Stimulated activated CD4-positive, alpha-beta T cell treated with anti-CD3 and anti-CD28 coated beads, Interleukin-4, amount 100 ng/mL, for 1 hour (primary cell): ENCODE measurements at places on chromosomes 11 and 22.

DNA sequence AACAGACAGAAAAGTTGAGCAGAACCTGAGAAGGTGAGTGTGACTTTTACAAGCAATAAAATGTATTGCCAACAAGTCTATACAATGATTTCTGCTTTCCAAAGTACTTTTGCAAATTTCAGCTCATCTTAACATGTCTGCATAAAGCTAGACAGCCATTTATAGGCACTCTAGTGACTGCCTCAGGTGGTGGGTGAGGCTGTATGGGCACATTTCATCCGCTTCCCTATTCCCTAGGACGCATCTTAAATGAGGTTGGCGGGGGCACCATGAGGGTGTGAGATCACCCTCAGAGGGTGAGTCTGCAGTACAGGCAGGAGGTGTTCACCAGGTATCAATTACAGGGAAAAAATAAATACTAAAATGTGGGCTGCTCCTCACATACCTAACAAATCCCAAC lies 110.1 kb downstream of the ETS1 start:
- no peak for DNase-seq

- no peak for DNase-seq
Observed at GRCh38 chr22:38832005-38832978, 11.5 kb downstream of the NPTXR start.

DNA sequence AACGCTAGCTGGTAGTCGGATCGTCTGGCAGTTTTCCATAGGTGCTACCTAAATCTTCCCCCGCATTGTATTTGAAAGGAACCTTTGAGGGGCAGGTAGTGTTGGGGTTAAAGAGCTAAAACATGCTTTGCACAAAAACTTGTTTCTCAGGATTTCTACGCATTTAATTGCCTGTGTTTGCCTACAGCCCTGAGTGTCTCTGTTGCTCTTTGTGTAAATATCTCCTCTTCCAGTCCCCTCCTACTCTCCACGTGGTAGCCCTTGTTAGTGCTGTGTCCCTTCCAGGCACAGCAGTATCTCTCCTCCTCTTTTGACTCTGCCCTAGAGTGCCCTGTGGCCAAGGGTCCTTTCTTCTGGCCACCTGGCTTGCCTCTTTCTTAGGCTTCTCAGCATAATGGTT lies 81.7 kb downstream of the BARX2 start:
- DNase-seq = no peak

- DNase-seq = no peak
Observed at GRCh38 chr11:91857179-91857578, 367.4 kb upstream of the FAT3 start.

GRCh38 chr11:46234311-46234710 lies 43.2 kb upstream of the CREB3L1 start:
- DNase-seq = no peak

- DNase-seq = no peak
Observed at GRCh38 chr11:106309070-106309684, 231.7 kb downstream of the AASDHPPT start.

DNA sequence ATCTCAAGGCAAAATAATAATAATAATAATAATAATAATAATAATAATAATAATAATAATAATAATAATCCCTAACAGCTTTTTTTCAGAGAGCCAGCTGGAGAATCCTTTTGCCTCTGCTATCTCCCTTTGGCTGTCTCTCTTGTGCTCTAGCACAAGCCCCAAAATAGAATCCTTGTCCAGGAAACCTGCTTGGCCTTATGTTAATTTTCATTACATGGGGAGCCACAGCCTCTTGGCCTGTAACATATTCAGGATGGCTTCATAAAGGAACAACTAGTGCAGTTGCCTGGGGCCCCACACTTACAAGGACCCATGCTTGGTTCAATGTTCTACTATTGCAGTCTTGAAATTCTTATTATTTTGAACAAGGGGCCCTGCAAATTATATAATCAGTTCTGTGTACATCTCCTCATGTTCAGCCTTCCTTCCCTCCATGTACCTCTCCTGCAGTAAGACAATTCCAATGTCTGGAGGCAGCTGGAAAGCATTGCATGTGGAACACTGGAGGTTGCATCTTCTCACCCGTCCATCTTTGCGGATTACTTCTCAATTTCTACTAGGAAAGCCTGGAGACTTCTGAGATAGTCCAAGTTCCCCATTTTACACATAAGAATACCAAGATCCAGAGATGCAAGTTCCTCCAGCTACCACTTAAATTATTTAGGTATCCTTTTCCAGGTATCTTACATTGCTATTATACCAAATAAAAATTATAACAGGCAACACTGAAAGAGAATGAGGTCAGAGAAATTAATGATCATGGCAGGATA lies 37.8 kb upstream of the SORL1 start:
- DNase-seq = no peak

DNA sequence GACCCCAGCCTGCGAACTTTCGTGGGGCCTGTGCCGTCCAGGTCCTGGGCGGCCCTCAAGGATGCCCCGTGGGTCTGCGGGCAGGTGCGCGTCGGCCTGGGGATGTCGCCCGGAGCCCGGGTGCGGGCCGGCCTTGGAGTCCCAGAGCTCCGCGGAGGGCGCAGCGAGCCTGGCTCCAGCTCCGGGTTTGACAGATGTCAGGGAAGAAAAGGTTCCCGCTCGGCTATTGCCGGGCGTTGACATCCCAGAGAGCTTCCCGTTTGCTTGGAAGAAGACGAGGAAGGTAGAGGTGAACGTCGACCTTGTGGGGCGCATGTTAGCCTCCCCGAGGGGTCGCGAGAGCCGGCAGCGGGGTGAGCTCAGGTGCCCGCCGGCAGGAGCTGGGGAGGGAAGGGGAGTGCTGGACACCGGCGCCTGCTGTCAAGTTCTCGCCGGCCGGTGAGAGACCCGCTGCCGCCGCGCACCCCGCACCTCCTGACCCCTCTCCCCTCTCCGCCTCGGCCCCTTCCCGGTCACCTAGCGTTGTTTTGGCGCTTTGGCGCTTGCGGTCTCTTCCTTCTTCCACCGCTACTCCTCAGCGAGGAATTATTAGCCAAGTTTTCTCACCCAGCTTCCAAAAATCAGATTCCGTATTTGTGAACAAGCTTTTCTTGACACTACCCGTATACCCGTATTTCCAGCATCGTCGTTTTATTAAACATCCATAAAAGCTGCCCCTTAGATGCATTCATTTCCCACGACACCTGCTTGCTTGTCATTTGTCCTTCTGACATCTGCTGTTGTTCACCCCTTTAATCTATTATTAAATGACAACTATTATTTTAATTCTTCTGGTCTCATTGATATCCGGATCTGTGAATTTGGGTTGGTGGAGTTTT lies 1.3 kb downstream of the BMAL1 start:
- peak; percentile 10 for DNase-seq

DNA sequence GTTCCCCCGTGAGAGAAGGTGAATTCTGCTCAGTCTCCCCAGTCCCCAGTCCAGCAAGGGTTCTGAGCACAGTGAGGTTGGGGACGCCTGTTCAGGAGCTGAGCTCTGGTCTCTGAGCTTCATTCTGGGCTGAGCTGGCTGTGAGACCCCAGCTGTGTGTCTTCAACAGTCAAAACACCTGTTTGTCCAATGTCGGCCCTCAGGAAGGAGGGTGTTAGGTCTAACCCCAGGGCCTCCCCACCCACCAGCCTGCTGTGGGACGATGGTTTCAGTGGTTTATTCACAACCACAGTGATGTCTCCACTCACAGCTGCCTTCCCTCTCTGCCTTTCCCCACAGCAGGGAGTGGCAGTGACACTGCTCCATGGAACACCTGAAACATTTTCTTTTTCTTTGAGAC lies 1282.9 kb downstream of the TBC1D22A start:
- no peak for DNase-seq

DNA sequence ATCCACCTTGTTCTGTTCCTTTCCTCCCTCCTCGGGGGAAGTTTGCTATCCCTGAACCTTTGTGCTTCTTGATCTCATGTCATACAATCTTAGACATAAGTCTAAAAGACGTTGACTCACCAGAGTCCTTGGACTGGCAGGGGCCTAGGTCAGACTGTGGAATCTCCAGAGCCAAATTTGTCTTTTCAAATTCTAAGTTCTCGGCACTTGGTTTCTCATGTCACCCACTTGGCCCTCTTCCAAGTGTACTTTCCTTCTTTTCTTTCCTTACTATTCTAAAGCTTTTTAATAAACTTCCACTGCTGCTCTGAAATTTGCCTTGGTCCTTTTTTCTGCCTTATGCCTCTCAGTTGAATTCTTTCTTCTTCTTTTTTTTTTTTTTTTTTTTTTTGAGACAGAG lies 30.1 kb upstream of the SMPD1 start:
- DNase-seq = no peak

DNA sequence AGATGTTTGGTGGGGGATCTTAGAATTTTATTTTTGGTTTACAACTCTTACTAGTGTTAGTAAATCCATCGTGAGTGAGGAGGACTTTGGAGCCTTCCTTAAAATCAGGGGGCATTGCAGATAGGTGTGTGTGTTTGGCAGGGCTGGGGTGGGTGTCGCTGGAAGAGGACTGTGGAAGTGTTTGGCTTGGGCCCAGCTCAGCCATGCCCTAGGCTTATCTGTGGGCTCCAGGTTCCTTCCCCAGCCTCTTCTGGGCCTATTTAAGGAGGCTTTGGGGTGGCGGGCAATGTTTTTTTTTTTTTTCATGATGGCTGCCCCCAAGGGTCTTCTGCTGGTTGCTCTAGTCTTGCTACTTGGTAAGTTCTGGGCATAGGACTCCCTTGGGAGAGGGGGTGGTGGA lies 22.1 kb downstream of the MTFP1 start:
- no peak for DNase-seq

DNA sequence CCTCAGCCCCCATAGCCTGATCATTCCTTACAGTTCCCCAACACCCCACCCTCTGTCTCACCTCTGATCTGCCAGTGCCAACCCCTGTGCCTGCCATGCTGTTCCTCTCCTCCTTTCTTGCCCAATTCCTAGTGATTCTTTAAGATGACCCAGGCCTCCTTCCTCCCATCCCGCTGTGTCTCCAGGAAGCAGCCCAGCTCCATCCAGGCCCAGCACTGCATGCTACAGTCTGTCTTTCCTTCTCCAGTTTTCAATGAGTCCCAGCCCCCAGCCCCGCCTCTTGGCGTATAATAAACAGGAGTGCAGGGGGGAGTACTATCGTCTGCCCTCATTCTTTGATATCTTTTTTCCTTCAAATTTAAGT lies 12.3 kb downstream of the LTBP3 start:
- DNase-seq = no peak

DNA sequence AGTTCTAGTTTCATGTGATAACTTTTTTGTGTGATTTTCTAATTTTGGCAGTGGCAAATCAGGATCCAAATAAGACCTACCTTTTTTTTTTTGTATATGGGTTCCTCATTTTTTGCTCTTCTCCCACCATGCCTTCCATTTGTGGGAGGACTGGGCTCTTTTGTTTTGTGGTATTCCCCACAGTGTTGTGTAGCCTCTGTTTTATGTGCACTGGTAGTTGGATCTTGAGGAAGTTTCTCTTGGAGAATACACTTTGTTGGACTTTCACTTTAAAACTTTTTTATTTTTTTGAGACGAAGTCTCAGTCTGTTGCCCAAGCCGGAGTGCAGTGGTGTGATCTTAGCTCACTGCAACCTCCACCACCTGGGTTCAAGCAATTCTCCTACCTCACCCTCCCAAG lies 39.7 kb downstream of the PPP6R3 start:
- DNase-seq = no peak

DNA sequence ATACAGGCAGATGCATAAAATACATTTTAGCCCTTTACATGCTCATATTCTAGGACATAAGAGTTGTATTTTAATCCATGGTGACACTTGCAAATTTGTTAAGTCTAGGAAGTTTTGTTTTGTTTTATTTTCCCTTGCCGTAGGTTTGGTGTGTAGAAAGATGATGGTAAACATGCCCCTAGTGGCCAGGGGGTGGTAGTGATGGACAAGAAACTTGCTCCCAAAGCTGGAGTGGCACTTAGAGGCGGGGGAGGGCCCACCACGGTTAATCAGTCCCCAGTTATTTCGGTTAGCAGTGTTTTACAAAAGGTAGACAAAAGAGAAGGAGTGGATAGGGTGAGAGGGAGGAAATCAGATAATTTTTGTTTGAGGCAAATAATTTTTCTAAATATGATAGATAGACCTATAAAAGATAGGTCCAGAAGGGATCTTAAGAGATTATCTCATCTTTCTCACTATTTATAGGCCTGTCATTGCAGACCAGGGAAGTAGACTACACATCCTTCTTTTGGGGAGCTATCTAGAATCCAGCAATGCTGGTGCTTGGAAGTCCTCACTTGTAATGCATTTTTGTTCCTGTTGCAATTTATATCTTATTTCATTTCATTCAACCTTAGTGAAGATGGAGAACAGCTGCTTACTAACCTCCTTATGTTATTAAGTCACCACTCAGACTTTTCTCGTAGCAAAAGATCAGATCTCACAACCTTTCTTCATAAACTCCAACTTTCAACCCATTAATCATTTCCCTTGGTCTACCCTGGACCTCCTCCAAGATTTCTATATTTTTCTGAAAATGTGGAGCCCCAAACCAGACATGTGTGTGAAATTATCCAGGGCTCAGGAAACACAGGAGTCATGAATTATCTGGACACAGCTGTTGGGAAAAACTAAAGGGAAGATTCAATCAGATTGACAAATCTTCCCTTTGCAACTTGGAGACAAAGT lies 5.9 kb upstream of the BDNF start:
- no peak for DNase-seq

- DNase-seq = no peak
Observed at GRCh38 chr11:22512457-22512856, 113.2 kb downstream of the FANCF start.

DNA sequence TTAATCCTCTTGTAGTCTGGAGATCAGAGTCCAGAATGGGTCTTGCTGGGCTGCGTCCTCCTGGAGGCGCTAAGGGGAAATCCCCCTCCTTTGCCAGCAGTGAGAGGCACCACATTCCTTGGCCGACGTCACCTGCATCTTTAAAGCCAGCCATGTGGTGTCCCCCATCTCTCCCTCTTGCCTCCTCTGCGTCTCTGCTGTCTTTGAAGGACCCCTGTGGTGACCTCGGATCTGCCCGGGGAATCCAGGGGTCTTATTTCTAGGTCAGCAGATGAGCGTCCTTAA lies 27.2 kb upstream of the PARVB start:
- DNase-seq = no peak

GRCh38 chr11:21160140-21160539 lies 490.8 kb downstream of the NELL1 start:
- DNase-seq = no peak

DNA sequence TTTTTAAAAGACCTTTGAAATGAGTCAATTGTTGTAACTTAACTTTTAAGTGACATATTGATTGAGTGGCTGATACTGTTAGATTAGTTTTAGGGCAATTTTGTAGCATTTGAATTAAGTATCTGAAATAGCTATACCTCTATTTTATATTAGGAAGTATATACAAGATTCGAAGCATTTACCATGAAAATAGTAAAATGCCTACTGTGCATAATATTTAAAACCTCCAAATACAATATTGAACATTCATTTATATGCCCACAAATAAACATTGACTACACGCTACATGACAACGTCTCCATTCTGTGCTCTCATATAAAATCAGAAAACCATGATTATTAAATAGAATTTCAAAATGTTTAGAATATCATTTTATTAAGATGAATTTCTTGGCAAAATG lies 14.5 kb downstream of the SOX6 start:
- no peak for DNase-seq

- peak; percentile 83 for DNase-seq
Observed at GRCh38 chr11:66579017-66579606, 10.7 kb upstream of the CTSF start.

- no peak for DNase-seq
Observed at GRCh38 chr11:43924112-43924855, 18.2 kb upstream of the C11orf96 start.
